ENCODE measurements at places on chromosomes 3 and 15.

- no peak overlapping the region for H3K27ac ChIP-seq
- H3K36me3 ChIP-seq, result peaks cover under 1% of the 10 kb centered on the region
- peaks cover 11% of the 10 kb centered on the region for H3K4me1 ChIP-seq
- H3K4me3 ChIP-seq, result no peak overlapping the region
- peaks cover 56% of the 10 kb centered on the region for H3K27me3 ChIP-seq
Measured at GRCh38 chr3:50536471-50537180, 30.9 kb downstream of the C3orf18 start.

DNA sequence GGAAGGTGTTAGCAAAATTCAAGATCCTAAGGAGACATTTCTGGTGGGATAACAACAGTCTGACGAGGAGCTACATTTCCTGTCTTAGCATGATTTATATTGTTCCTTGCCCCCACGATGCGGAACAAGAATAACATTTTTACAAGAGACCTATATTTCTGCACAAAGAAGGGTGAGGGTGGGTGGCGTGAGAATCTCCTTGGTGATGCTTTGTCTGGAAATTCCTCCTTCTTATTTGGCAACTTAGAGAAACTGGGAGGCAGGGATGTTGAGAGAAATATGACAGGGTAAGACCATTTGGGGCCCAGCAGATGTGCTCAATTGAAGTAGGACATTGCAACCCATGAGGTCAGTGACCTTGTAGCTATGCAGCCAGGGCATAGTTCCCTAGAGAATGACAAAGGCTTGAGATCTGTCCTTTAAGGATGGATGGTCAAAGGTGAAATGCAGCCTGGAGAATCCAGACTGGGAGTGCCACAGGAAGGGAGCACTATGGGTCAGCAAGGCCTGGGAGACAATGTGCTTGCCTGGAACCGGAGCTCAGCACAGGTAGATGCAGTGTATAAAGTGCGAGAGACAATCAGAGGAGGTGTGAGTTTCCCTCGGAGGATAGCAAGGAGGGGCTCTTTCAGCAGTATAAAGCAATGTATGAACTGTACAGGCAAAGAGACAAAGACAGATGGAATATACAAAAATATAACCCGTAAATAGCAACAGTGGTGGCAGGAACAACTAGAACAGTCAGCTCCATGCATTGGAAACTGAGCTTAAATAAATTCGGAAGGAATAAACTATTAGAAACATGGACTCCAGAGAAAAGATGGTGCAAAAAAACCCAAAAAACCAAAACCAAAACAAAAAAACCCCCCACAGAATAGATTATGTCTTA is 317.6 kb upstream of the TBL1XR1 start:
- H3K4me3 ChIP-seq, result no peak overlapping the region
- no peak for DNase-seq
- no peaks in the 10 kb centered on the region for H3K36me3 ChIP-seq
- no peaks in the 10 kb centered on the region for H3K27me3 ChIP-seq
- no peaks in the 10 kb centered on the region for H3K4me1 ChIP-seq

DNA sequence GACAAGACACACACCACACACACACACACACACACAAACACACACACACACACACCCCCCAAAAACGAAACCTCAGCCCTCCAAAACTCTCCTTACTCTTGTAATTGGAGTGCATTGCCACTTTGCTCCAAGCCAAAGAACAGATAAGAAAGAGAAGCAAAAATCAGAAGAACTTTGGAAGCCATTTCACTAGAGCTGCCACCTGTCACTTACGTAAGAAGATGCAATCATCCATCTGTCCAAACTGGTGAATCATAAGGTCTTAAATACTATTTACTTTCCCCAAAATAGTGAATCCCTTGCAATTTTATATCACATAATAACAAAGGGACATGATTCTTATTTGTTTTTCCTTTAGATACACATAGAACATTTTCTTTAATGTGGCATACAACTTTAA is 285.4 kb downstream of the ZBTB20 start:
- no peak overlapping the region for H3K27ac ChIP-seq
- peaks cover 20% of the 10 kb centered on the region for H3K4me1 ChIP-seq
- no peaks in the 10 kb centered on the region for H3K27me3 ChIP-seq
- DNase-seq, result no peak
- H3K36me3 ChIP-seq, result no peaks in the 10 kb centered on the region

DNA sequence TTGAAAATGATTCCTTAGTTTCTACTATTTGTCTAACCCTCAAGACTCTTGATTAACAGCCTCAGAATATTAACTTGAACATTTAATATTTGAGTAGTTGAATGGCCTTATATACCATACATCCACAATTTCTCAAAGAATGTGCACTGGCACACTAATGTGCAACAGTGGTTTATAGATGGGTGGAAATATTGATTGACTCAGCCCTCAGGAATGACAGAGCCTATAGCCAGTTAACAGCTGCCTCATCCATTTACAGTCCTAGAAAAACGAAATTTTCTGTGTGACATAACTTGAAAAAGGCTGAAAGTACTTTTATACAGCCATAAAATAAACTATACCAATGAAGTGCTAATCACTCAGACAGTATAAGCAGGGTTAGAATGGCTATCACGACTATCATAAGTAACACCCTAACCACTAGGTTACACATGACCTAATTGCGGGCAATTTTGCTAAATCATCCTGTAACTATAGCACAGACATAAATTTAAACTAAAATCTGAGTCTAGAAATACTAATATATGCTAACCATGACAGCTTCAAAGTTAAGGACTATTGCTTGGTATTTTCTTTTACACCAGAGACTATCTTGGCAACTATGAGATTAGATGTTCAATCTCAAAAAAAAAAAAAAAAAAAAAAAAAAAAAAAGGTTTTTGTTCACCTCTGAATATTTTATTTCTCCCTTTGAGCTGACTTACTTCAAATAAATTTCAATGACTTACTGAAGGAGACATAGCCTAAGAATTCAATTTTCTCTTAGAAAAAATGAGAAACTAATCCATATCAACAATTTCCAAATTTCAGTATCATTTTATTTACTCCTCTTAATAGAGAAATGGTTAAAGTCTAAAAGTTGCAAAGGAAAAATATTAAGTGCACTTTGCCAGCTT is 9.3 kb downstream of the SECISBP2L start:
- no peaks in the 10 kb centered on the region for H3K27me3 ChIP-seq
- no peak overlapping the region for H3K4me3 ChIP-seq
- peaks cover 34% of the 10 kb centered on the region for H3K4me1 ChIP-seq
- H3K36me3 ChIP-seq, result peaks cover 13% of the 10 kb centered on the region
- no peak for DNase-seq
- H3K27ac ChIP-seq, result no peak overlapping the region

- H3K27me3 ChIP-seq, result peaks cover 21% of the 10 kb centered on the region
- no peak overlapping the region for H3K4me3 ChIP-seq
- DNase-seq, result no peak
- no peak overlapping the region for H3K27ac ChIP-seq
- H3K4me1 ChIP-seq, result no peaks in the 10 kb centered on the region
Measured at GRCh38 chr3:150261418-150261817, 146.7 kb upstream of the TSC22D2 start.

- H3K27ac ChIP-seq, result no peak overlapping the region
- peaks cover 3% of the 10 kb centered on the region for H3K36me3 ChIP-seq
- no peak overlapping the region for H3K4me3 ChIP-seq
- no peaks in the 10 kb centered on the region for H3K4me1 ChIP-seq
Measured at GRCh38 chr15:98964466-98965133, 43.0 kb downstream of the PGPEP1L start.

GRCh38 chr3:153163756-153164550 is 1.9 kb downstream of the RAP2B start:
- H3K4me1 ChIP-seq, result peaks cover 48% of the 10 kb centered on the region
- H3K4me3 ChIP-seq, result peak overlapping the region; percentile 94
- H3K27me3 ChIP-seq, result no peaks in the 10 kb centered on the region
- peak overlapping the region; percentile 92 for H3K27ac ChIP-seq

- peak overlapping the region; percentile 67 for H3K27ac ChIP-seq
- peaks cover 13% of the 10 kb centered on the region for H3K36me3 ChIP-seq
- H3K27me3 ChIP-seq, result no peaks in the 10 kb centered on the region
- peaks cover 43% of the 10 kb centered on the region for H3K4me1 ChIP-seq
Measured at GRCh38 chr15:74461847-74462511, 1.0 kb upstream of the UBL7 start.

- H3K4me3 ChIP-seq, result no peak overlapping the region
- H3K4me1 ChIP-seq, result no peaks in the 10 kb centered on the region
- no peak for DNase-seq
- H3K27ac ChIP-seq, result no peak overlapping the region
Measured at GRCh38 chr3:13140596-13140995, 67.4 kb upstream of the IQSEC1 start.

- no peaks in the 10 kb centered on the region for H3K4me1 ChIP-seq
- no peak overlapping the region for H3K4me3 ChIP-seq
- peaks cover 14% of the 10 kb centered on the region for H3K36me3 ChIP-seq
- H3K27ac ChIP-seq, result no peak overlapping the region
Measured at GRCh38 chr3:11373654-11374053, 101.5 kb downstream of the ATG7 start.

DNA sequence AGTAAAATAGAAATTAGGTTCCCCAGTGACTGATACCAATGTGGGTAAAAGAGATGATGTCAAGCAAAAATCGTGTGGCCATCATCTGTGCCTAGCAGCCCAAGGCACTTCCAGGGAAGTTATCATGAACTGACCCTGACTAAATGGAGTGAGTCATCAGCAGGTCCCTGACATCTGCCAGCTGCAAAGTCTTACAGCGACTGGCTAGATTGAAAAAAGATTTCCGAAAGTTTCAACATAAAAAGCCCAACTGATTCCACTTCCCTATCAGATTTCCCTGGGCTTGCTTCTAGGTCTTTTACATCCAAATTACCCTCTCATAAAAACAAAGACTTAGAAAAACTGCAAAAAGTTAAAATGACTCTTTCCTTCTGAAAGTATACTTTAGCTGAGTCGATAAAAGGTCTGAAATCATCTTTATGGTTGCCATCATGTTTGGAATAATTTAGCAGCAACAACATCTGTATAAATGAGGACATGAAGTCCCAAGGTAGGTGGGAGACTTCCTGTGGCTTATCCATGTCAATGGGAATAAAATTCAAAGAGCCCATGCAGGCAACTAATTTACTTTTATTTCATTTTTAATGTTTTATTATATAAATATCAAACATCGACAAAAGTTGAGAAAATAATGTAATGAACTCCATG is 342.8 kb downstream of the ERC2 start:
- H3K4me1 ChIP-seq, result no peaks in the 10 kb centered on the region
- no peak overlapping the region for H3K27ac ChIP-seq
- H3K4me3 ChIP-seq, result no peak overlapping the region
- no peaks in the 10 kb centered on the region for H3K27me3 ChIP-seq

- peak overlapping the region; percentile 94 for H3K4me3 ChIP-seq
- DNase-seq, result no peak
- peaks cover 88% of the 10 kb centered on the region for H3K4me1 ChIP-seq
Measured at GRCh38 chr3:63970631-63971475, 52.4 kb downstream of the PSMD6 start.

DNA sequence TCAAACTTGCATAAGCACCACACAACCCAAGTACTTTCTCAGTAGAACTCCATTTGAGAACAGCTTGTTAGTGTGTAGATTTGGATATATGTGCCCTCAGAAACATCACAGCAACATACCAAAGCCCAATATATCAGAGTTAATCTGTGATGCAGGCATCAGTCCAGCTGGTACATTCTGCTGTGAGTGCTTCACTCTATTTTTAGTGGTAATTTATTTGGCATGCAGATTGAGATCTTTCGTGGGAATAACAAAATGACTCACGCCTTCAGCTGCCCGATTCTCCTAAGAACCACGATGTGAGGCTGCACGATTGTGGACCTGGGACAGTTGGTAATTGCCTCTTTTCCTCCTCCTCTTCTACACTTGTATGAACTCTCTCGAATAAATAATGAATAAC is 730.7 kb downstream of the SQOR start:
- H3K4me1 ChIP-seq, result no peaks in the 10 kb centered on the region
- no peaks in the 10 kb centered on the region for H3K27me3 ChIP-seq
- H3K36me3 ChIP-seq, result no peaks in the 10 kb centered on the region
- H3K4me3 ChIP-seq, result no peak overlapping the region

- H3K4me1 ChIP-seq, result peaks cover 23% of the 10 kb centered on the region
- peak overlapping the region; percentile 19 for H3K4me3 ChIP-seq
- no peak for DNase-seq
- peaks cover 3% of the 10 kb centered on the region for H3K36me3 ChIP-seq
- peaks cover 1% of the 10 kb centered on the region for H3K27me3 ChIP-seq
- peak overlapping the region; percentile 88 for H3K27ac ChIP-seq
Measured at GRCh38 chr3:58214484-58215316, 3.9 kb upstream of the DNASE1L3 start.

DNA sequence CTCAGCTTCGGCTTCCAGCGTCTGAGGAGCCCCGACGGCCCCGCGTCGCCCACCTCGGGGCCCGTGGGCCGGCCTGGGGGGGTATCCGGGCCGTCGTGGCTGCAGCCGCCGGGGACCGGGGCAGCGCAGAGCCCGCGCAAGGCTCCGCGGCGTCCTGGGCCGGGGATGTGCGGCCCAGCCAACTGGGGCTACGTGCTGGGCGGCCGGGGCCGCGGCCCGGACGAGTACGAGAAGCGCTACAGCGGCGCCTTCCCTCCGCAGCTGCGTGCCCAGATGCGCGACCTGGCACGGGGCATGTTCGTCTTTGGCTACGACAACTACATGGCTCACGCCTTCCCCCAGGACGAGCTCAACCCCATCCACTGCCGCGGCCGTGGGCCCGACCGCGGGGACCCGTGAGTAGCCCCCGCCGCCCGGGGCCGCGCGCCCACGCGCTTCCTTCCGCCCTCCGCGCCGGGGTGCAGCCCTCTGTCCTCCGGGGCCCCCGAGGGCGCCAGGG is 462 bp downstream of the EDEM1 start:
- H3K27ac ChIP-seq, result peak overlapping the region; percentile 98
- no peaks in the 10 kb centered on the region for H3K27me3 ChIP-seq
- DNase-seq, result peak; percentile 34
- H3K36me3 ChIP-seq, result peaks cover 20% of the 10 kb centered on the region

GRCh38 chr3:46228260-46229242 is 13.7 kb upstream of the CCR3 start:
- H3K4me1 ChIP-seq, result peaks cover 14% of the 10 kb centered on the region
- H3K27me3 ChIP-seq, result no peaks in the 10 kb centered on the region
- H3K27ac ChIP-seq, result peak overlapping the region; percentile 1
- no peak for DNase-seq

DNA sequence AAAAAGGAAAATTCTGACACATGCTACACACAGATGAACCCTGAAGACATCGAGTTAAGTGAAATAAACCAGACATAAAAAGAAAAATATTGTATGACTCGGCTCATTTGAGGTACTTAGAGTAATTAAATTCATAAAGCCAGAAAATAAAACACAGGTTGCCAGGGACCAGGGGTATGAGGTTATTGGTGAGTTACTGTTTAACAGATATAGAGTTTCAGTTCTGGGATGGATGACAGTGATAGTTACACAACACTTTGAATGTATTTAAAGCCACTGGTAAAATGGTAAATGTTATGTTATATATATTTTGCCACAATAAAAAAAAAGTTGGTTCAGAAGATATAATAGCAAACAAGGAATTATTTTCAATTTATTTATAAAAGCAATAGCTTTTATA is 436.1 kb upstream of the WNT5A start:
- H3K27me3 ChIP-seq, result no peaks in the 10 kb centered on the region
- H3K36me3 ChIP-seq, result no peaks in the 10 kb centered on the region
- DNase-seq, result no peak
- no peak overlapping the region for H3K27ac ChIP-seq
- no peak overlapping the region for H3K4me3 ChIP-seq
- H3K4me1 ChIP-seq, result no peaks in the 10 kb centered on the region
